Naive thymus-derived CD4-positive, alpha-beta T cell (primary cell): ENCODE measurements at places on chromosomes 1 and 21. TPM values are rescaled to one million over a fixed set of nuclear protein-coding genes. Genes with fewer than 3 reads are reported as not detected.

The CFH gene
- 1.3 TPM for total RNA-seq

- H3K27ac ChIP-seq: no peak overlapping the region
- no peaks in the 10 kb centered on the region for H3K36me3 ChIP-seq
- no peaks in the 10 kb centered on the region for H3K27me3 ChIP-seq
Observed at GRCh38 chr1:174358344-174358743, 89.4 kb upstream of the GPR52 start.

DNA sequence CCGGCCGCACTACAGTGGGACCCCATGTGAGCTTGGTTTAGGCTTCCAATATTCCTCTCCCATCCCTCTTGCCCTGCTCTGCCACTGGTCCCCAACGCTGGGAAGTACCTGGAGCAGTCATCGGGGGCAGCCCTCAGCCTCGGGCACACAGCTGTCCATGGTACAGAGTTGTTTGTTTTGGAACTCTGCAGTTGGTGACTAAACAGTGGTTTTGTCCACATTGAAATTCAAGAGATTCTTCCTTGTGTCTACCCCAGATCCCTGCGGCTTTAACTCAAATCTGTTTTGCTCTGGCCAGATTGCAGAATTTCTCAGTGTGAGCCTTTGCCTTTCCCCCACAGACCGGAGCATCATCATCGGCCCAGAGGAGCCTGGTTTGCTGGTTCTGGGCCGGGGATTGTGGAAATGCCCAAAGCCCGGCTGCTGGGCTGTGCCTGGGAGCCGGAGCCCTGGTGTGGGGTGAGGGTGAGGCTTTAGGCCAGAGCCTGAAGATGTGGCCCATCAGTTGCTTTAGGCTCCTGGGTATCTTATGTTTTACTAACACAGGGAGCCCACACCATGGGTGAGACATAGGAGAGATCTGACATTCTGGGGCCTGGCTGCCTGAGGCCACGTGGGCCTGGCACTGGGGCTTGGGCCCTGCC lies 93.2 kb downstream of the ARHGEF10L start:
- H3K4me1 ChIP-seq: no peaks in the 10 kb centered on the region
- H3K36me3 ChIP-seq: no peaks in the 10 kb centered on the region
- H3K4me3 ChIP-seq: no peak overlapping the region
- no peaks in the 10 kb centered on the region for H3K27me3 ChIP-seq
- no peak for DNase-seq

DNA sequence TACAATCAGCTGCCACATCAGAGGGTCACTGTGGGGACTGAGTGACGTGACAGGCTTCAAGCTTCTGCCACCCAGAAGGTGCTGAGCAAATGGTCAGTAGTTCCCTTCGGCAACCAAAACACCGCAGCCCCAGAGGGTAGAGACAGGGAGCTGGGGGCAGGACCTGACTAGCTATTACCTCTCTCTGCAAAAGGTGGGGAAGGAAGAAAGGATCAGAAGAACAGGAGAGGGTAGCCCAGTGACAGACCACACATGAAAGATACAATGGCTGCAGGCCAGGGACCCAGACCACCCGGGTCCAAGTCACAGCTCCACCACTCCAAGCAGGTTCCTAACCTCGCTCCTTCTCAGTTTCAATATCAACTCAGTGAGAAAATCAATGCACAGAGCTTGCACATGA lies 377.1 kb downstream of the NPHP4 start:
- H3K27me3 ChIP-seq: no peaks in the 10 kb centered on the region
- no peak for DNase-seq
- no peaks in the 10 kb centered on the region for H3K36me3 ChIP-seq
- no peaks in the 10 kb centered on the region for H3K4me1 ChIP-seq
- H3K4me3 ChIP-seq: no peak overlapping the region

DNA sequence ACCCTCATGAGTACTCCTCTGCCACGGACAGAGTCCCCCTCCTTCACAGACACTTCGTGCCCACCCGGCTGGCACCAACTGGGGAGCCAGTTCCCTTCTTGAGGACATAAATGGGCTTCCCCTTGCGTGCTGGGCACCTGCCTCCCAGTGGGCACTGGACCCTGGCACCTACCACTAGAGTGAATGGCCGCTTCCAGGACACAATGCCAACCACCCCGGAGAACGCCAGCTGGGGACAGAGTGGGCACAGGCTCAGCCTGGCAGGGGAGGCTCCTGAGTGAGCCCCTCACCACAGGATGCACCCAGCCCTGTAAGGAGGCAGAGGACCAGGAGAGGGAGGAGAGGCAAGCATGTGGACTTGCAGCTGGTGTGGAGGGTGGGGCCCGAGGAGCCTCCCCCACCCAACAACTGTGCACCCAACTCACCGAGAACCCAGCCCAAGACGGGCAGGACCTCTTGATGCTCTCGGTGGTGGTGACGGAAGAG lies 1.0 kb downstream of the ENTREP3 start:
- peaks cover 10% of the 10 kb centered on the region for H3K4me1 ChIP-seq
- no peak overlapping the region for H3K4me3 ChIP-seq
- H3K27me3 ChIP-seq: no peaks in the 10 kb centered on the region
- H3K36me3 ChIP-seq: no peaks in the 10 kb centered on the region
- H3K27ac ChIP-seq: no peak overlapping the region

- peaks cover 3% of the 10 kb centered on the region for H3K27me3 ChIP-seq
- H3K4me1 ChIP-seq: no peaks in the 10 kb centered on the region
- H3K36me3 ChIP-seq: no peaks in the 10 kb centered on the region
- DNase-seq: no peak
- no peak overlapping the region for H3K4me3 ChIP-seq
Observed at GRCh38 chr1:47238935-47239592, 7.0 kb upstream of the TAL1 start.

GRCh38 chr1:51000160-51000559 lies 30.1 kb downstream of the CDKN2C start:
- H3K27me3 ChIP-seq: no peaks in the 10 kb centered on the region
- no peak overlapping the region for H3K4me3 ChIP-seq
- H3K27ac ChIP-seq: no peak overlapping the region
- no peaks in the 10 kb centered on the region for H3K4me1 ChIP-seq

The OR2T10 gene
- not detected for total RNA-seq

DNA sequence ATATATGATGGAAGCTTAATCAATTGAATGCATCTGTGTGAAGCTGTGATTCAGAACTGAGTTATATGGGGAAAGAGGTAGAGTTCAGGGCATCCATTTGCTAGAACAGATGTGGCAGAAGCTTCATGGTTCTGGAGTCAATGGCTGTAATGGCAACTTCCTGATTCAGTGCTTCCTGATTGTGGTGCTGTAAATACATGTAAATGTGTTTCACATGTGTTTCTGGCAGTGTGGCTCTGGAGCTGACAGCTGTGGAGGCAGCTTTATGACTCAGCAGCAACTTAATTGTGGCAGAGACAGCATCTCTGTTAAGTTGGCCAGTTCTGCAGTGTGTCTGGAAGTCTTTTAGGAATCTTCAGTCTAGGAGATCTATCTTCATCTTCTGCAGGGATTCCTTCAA lies 226.6 kb upstream of the ZRANB2 start:
- H3K4me3 ChIP-seq: no peak overlapping the region
- DNase-seq: no peak
- no peaks in the 10 kb centered on the region for H3K4me1 ChIP-seq
- no peak overlapping the region for H3K27ac ChIP-seq

GRCh38 chr1:154497026-154497806 lies 4.8 kb upstream of the TDRD10 start:
- peak; percentile 33 for DNase-seq
- no peak overlapping the region for H3K27ac ChIP-seq
- no peaks in the 10 kb centered on the region for H3K36me3 ChIP-seq
- peaks cover 4% of the 10 kb centered on the region for H3K27me3 ChIP-seq

The C1orf94 gene
- total RNA-seq: not detected in 2 replicates

GRCh38 chr1:30923597-30923996 lies 15.0 kb upstream of the SDC3 start:
- no peaks in the 10 kb centered on the region for H3K27me3 ChIP-seq
- no peak overlapping the region for H3K27ac ChIP-seq
- H3K4me3 ChIP-seq: no peak overlapping the region
- H3K4me1 ChIP-seq: no peaks in the 10 kb centered on the region
- DNase-seq: no peak

- no peaks in the 10 kb centered on the region for H3K4me1 ChIP-seq
- H3K4me3 ChIP-seq: no peak overlapping the region
- H3K27me3 ChIP-seq: no peaks in the 10 kb centered on the region
- H3K27ac ChIP-seq: no peak overlapping the region
Observed at GRCh38 chr1:22925111-22925510, 47.6 kb downstream of the LACTBL1 start.

GRCh38 chr1:28973596-28974421 lies 59.4 kb downstream of the EPB41 start:
- H3K27ac ChIP-seq: no peak overlapping the region
- H3K27me3 ChIP-seq: no peaks in the 10 kb centered on the region
- peaks cover 17% of the 10 kb centered on the region for H3K4me1 ChIP-seq
- H3K36me3 ChIP-seq: no peaks in the 10 kb centered on the region
- no peak overlapping the region for H3K4me3 ChIP-seq

The IVL gene
- not detected for total RNA-seq

GRCh38 chr1:47635597-47635996 lies 197.8 kb downstream of the FOXD2 start:
- H3K27ac ChIP-seq: no peak overlapping the region
- no peak for DNase-seq
- no peaks in the 10 kb centered on the region for H3K27me3 ChIP-seq

DNA sequence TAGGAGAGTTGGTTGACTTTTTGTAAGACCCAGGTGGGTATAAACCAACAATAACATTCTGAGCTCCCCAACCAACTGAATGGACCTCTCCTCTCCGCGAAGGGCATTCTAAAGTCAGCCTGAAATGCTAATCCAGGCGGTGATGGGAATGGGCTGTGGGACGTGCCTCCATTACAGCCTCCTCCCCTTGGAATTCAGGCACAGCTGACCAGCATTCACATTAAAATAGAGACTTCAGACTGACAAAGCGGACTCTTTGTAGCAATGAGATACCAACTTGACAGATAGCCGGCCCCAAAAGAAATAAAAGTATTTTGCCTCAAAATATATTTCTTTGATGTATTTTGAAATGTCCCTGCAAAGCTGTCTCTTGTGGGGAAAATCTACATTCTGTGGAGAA lies 101.7 kb downstream of the KIF26B start:
- H3K27me3 ChIP-seq: no peaks in the 10 kb centered on the region
- no peak overlapping the region for H3K27ac ChIP-seq
- no peak for DNase-seq
- H3K4me1 ChIP-seq: no peaks in the 10 kb centered on the region
- H3K4me3 ChIP-seq: no peak overlapping the region

GRCh38 chr1:26468911-26469310 lies 3.3 kb upstream of the HMGN2 start:
- H3K27ac ChIP-seq: no peak overlapping the region
- no peak overlapping the region for H3K4me3 ChIP-seq
- H3K27me3 ChIP-seq: no peaks in the 10 kb centered on the region
- peaks cover 19% of the 10 kb centered on the region for H3K4me1 ChIP-seq
- peaks cover 56% of the 10 kb centered on the region for H3K36me3 ChIP-seq
- no peak for DNase-seq

GRCh38 chr1:155175927-155176371 lies 2.3 kb downstream of the TRIM46 start:
- H3K4me3 ChIP-seq: no peak overlapping the region
- peaks cover 17% of the 10 kb centered on the region for H3K4me1 ChIP-seq
- H3K27me3 ChIP-seq: no peaks in the 10 kb centered on the region

The SFN gene
- 1.5 TPM for total RNA-seq

- H3K36me3 ChIP-seq: no peaks in the 10 kb centered on the region
- no peak for DNase-seq
- no peak overlapping the region for H3K27ac ChIP-seq
- H3K4me1 ChIP-seq: no peaks in the 10 kb centered on the region
Observed at GRCh38 chr1:246683521-246683920, 40.7 kb upstream of the SCCPDH start.

DNA sequence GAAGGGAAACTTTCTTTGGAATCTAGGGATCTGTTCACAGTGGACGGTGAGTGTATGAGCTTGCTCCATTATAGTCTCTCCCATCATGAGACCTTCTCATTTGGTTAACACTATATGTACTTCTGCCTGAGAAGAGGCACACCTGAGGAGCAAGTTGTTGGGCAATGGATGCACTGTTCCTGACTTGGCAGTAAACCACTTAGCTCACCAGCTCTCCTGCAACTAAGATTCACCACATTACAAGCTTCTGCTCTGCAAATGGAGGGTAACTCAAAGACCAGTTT lies 10.2 kb downstream of the MACF1 start:
- peak overlapping the region; percentile 75 for H3K27ac ChIP-seq
- H3K36me3 ChIP-seq: no peaks in the 10 kb centered on the region
- H3K27me3 ChIP-seq: no peaks in the 10 kb centered on the region
- DNase-seq: no peak
- peak overlapping the region; percentile 64 for H3K4me3 ChIP-seq

DNA sequence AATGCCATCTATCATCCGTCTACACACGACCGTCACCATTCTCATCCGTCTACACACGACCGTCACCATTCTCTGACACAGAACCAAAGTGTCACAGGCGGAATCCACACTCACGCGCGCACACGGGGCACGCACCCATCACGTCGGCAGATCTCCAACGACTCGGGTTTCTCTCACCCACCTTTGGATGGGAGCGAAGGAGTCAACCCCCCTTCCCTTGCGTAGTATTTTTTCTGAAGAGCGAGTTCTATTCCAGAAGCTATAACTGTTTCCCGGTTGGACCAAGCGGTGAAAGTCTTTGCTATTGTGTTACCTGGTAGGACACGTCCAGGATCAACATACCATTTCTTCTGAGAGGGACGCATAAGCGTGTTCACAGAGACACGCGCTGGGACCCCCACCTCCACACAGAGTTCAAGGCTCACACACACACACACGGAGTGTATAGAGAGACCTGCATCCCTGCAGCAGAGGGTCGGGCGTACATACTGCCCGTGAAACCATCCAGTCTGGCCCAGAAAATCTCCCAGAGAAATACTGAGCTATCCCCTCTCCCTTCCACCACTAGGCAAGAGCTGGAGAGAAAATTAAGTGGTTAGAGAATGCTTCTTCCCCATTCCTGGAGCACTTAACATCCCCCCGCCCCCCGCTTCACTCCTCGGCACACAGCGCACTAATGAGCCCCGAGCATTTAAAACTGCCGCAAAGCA lies 741 bp downstream of the DUSP10 start:
- no peaks in the 10 kb centered on the region for H3K27me3 ChIP-seq
- H3K4me1 ChIP-seq: peaks cover 9% of the 10 kb centered on the region
- H3K27ac ChIP-seq: peak overlapping the region; percentile 80
- DNase-seq: peak; percentile 12
- H3K36me3 ChIP-seq: no peaks in the 10 kb centered on the region

- no peaks in the 10 kb centered on the region for H3K36me3 ChIP-seq
- no peaks in the 10 kb centered on the region for H3K27me3 ChIP-seq
- no peaks in the 10 kb centered on the region for H3K4me1 ChIP-seq
- DNase-seq: no peak
- no peak overlapping the region for H3K27ac ChIP-seq
Observed at GRCh38 chr1:222060210-222060916, 318.5 kb upstream of the DUSP10 start.

- no peaks in the 10 kb centered on the region for H3K4me1 ChIP-seq
- H3K27ac ChIP-seq: no peak overlapping the region
- H3K4me3 ChIP-seq: no peak overlapping the region
- DNase-seq: no peak
- H3K27me3 ChIP-seq: no peaks in the 10 kb centered on the region
Observed at GRCh38 chr21:34701726-34702125, 32.9 kb downstream of the CLIC6 start.

GRCh38 chr1:106608841-106609240 lies 447.6 kb upstream of the PRMT6 start:
- DNase-seq: no peak
- no peaks in the 10 kb centered on the region for H3K4me1 ChIP-seq
- H3K27me3 ChIP-seq: no peaks in the 10 kb centered on the region
- H3K36me3 ChIP-seq: no peaks in the 10 kb centered on the region
- H3K27ac ChIP-seq: no peak overlapping the region

- H3K4me1 ChIP-seq: no peaks in the 10 kb centered on the region
- H3K27me3 ChIP-seq: no peaks in the 10 kb centered on the region
- H3K36me3 ChIP-seq: no peaks in the 10 kb centered on the region
- no peak for DNase-seq
Observed at GRCh38 chr1:104592926-104593325, 843.2 kb downstream of the AMY1C start.

The CD101 gene
- total RNA-seq: 12.8 TPM
